ENCODE measurements at places on chromosomes 6 and 20.

GRCh38 chr20:42714298-42715141 lies 475.2 kb downstream of the PTPRT start:
- DNase-seq, result no peak

DNA sequence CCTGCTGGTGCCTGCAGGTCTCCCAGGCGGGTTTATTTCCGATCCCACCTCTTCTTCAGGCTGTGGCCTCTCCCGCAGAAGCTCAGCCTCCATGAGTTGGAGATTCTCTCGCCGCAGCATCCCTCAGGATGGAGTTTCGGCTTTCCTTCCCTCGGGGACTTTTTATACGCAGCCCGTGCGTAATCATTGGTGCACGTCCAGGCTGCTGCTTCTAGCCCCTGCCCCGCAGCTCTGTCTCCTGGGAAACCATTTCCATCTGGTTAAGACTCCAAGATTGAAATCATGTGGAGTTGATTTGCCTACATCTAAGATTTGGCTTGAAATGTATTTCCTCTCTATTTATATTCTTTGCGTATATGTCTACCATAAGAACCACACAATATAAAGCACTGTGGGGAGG lies 46.7 kb upstream of the CARMIL1 start:
- DNase-seq, result no peak

- no peak for DNase-seq
Measured at GRCh38 chr6:6057442-6058053, 50.8 kb upstream of the NRN1 start.

GRCh38 chr6:164042212-164042611 lies 627.7 kb downstream of the QKI start:
- no peak for DNase-seq

DNA sequence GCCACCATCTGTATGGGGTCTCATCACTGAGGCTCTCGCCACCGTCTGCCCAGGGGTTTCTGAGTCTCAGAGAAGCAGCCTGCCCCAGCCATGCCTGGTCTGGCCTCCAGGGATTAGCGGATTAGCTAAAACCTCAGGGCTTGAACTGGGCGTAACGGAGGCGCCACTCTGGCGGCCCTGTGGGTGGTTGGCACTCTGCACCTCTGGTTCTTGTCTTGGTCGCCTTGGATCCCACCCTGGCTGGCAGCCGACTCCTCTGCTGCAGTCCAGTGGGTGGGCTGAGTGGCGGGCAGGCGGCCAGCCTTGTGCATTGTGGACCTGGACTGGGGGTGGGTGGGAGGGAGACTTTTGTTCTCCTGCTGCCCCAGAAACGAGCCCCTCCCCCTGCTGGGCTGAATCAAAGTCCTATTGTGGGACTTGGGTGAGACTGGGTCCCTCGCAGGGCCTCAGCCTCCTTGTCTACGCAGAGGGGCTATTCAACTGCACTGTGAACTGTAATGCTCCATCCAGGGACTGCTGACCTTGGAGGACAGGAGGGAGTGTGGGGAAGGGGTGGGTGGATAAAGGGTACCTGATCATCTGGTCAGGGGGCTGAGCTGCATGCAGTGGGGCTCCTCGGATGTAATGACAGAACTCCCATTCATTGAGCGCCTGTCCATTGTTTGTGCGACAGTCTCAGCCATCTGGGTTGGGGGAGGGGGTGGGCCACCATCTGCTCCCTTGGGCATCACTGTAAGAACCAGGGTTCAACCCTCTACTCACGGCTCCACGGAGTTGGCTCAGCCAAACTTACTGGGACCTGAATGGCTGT lies 23.9 kb downstream of the SUN5 start:
- no peak for DNase-seq

DNA sequence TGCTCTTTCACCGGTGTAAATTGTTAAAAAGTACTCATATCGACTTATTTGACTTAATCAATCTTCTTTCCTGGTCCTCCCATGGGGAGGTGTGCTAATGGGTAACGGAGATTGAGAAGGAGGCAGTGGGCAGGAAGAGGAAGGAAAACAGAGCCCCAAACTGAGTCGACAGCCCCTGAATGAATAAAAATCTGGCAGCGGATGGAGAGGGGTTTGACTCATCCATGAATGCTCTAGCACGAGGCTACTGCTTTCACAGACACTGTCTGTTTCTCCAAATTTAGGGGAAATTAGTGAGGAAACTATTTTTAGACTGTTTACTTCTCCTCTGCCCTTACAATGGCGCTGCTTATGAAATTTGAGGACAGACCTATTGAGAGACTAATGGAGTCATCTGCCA lies 142.2 kb upstream of the ATXN1 start:
- DNase-seq, result no peak

DNA sequence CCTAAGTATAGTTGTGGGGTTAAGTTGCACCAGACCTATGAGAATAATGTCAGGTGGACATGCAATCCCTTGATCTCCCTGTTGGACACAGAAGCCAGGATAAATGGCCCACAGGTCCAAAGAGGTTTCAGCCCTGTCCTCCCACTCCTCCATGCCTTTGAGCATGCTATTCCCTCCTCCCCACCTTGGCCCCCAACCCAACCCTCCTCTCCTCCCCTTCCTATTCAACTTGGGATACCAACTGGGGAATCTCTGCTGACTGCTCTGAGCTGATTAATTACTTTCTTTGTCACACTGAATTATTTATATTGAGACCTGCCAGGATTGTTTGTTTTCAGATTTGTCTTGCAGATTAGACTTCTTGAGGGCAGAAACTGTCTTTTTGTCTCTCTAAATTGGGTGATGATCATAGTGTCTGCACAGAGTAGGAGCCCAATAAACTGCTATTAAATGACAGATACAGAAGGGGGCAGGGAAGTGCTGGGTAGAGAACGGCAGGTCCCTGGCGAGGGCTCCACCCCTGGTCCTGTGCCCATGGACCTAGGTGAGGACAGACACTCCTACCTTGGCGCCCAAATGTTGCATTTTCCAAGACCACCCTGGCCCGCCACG lies 120.9 kb downstream of the UNC5CL start:
- no peak for DNase-seq

DNA sequence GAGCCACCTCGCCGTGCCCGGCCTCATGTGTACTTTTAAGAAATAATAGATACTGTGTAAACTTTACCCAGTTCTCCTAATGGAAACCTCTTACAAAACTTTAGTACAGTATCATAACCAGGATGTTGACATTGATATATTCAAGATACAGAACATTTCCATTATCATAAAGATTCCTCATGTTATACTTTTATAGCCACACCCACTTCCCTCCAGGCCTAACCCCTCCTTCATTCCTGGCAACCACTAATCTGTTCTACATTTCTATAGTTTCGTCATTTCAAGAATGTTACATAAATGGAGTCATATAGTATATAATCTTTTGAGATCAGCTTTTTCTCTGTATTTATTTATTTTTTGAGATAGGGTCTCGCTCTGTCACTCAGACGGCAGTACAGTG lies 52.6 kb upstream of the SALL4 start:
- no peak for DNase-seq

- no peak for DNase-seq
Measured at GRCh38 chr20:41524980-41525613, 93.1 kb downstream of the CHD6 start.

DNA sequence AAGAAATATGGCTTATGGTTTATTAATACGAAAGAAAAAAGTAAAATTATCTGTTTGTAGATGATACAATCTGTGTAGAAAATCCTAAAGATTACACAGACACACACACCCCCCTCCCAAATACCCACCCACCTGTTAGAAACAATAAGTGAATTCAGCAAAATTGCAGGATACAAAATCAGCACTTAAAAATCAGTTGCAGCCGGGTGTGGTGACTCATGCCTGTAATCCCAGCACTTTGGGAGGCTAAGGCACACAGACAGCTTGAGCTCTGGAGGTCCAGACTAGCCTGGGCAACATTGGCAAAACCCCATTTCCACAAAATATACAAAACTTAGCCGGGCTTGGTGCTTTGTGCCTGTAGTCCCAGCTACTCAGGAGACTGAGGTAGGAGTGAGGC lies 42.3 kb downstream of the NINL start:
- DNase-seq, result no peak

DNA sequence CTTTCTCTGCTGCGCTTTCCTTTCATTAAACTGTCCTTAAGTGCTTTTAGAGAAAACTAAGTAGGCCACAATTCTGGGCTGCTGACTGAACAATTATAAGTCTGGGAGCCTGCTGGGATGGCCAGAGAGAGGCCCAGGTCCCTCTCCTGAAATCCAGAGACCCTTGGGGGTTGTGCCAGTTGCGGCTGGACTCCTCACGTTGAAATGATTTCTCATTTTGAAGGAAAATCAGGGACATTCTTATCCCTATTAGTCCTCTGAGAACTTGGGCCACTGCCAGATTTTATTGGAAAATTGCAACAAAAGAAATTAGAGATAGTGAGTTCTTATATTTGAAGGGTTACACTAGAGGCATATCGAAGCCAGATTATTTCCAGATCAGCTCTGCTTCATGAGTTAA lies 145.1 kb downstream of the CLIC5 start:
- no peak for DNase-seq

DNA sequence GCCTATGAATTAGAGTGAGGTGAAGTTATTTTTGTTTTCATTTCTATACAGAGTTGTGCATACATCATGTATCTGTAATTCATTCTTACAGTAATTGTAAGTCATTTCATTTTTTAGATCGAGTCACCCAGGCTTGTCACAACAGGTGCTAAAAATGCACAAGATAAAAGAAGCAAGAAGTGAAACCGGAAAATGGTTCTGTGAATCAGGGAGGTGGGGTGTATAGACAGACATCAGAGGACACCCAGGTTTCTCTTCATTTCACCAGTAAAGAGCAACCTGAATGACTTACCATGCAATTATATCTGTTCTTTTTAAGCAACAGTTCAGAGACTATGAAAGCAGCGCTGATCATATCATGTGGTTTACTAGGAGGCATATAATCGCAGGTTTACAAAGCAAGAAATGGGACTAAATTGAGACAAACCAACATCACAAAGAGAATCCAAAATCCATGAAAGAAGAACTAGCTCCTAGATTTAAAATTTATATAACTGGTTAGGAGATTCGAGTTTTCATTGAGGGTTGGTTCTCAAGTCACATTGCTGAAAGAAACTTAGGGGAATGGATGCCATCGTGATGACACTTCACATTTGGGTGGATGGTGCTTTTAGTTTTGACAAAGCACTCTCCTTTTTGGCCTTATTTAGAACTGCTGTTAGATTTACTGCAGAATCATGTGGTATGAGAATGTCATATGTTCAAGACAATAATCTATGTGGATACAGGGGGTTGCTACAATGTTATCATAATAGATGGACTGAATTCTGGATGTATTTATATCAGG lies 27.9 kb upstream of the TBC1D7 start:
- no peak for DNase-seq

GRCh38 chr6:80161434-80161833 lies 55.0 kb downstream of the BCKDHB start:
- DNase-seq, result no peak

- DNase-seq, result no peak
Measured at GRCh38 chr20:56503916-56504315, 20.6 kb upstream of the FAM209A start.

DNA sequence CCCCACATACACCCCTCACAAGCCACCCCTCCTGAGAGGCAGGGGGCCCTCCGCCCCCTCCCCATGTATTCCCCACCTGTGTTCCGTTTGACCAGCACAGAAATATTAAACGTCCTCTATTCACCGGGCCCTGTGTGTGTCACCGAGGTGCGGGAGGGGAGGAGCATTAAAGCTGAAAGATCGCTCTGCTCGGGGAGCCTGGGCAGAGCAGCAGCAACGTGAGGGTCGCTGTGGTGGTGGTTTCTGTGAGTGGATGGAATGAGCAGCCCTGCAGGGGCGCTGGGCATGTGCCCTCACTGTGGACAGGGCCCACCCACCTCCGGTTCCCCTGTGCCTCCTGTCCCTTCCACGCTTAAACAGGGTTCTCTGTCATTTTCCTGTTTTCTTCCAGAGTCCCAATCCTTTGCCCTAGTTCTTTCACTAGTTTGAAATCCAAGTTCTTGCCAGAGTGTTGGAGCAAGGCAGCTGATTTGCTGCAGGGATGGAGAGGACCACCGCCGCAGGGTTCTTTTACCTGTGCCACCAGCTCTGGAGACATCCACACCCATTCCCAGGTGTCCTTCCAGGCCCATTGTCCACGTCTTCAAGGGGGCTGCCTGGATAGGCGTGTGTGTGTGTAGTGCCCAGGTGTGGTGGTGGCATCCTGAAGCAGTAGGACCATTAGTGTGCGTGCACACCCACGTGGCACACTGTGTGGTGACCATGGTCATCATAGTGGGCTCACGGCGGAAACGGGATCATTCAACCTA lies 37.6 kb upstream of the MDFI start:
- no peak for DNase-seq

DNA sequence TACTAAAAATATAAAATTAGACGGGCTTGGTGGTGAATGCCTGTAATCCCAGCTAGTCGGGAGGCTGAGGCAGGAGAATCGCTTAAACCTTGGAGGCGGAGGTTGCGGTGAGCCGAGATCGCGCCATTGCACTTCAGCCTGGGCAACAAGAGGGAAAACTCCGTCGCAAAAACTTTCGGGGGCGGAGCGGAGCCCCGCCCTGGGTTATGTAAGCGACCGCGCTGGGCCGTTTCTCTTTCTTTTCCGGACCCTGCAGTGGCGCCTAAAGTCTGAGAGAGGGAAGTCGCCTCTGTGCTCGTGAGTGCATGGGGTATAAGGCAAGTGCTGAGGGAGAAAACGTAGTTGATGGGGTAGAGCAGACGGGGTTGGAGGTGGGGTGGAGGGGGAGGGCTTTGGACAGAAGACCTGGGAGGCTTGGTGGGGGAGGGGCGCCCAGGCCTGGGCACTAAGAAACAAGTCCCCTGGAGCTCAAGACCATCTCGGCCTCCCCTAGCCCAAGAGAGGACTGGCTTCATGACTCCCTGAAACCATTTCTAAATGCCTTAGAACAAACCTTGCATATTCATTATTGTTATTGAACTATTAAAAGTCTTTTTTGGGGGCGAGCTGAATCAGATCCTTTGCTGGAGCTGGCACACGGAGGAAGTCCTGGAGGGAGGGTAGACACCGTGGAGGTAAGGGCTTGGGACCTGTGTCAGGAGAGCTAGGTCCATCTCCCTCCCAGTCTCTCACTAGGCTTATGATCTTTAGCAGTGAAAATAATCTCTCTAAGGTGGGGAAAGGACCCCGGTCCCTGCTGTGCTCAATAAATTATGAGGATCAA lies 2.7 kb upstream of the MICA start:
- no peak for DNase-seq

- DNase-seq, result no peak
Measured at GRCh38 chr6:131998255-131998982, 47.2 kb upstream of the CCN2 start.

DNA sequence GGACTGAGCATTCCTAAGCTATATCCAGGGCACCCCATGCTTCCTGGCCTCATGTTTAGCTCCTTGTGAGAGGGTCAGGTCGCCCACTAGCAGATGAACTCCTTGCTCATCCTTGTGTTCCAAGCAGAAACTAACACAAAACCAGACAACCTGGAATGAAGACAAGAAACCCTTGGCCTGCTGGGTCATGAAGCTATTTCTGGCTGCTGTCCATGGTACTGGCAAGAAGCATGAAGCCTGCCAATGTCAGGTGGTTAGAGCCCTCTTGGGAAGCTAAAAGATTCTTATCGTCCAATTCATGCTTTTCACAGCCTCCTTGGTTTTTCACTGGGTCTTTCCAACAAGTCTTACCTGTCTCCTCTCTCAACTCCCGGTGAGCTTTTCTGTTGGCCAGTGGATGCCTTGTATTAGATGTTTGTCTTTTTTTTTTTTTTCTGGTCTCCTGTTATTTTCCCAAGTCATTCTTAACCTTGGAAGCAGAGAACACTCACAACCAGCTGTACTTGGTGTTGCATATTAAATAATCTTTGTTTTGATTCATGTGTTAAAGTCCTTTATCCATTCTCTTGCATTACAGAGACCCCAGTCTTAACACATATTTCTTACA lies 180.3 kb downstream of the ANKRD60 start:
- no peak for DNase-seq

GRCh38 chr6:31465185-31465536 lies 32.8 kb upstream of the MICB start:
- DNase-seq, result no peak
